ENCODE measurements at places on chromosomes 4 and X.

DNA sequence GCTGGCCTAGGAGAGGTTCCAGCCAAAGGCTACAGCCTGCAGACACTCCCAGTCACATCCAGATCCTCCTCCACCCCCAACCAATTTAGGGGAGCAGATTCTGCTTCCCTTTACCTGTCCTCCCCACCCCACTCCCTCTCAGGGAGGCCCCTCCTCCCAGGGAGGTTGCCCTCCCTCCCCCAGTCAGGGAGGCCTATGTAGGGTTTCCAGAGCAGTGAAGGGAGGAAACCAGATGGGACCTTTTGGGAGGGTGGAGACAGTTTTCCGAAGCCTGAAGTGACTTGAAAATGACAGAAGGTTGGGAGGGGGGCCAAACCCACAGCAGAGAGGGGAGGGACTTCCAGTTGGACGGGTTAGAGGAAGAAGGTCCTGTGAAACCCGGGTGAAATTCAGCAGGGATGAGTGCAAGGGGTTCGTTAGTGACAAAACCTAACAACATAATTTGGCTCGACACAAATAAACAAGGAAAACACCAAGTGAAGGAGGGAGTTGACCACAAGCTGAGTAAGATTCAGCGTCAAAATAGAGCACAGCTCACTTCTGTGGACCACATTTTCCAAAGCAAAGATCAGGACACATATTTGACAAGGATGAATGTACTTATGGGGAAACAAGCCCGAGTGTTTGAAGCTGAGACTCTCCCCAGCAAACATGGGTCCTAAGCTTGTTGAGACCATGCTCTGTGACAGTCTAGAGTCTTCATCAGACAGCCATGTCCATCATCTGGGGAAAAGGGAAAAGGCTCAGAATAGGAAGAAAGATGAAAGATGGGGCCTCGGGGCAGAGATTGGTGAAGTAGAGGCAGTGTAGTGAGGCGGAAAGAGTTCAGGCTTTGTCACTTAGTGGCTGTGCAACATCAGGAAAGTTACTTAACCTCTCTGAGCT lies 46.4 kb downstream of the PRPS1 start:
- DNase-seq, result no peak

DNA sequence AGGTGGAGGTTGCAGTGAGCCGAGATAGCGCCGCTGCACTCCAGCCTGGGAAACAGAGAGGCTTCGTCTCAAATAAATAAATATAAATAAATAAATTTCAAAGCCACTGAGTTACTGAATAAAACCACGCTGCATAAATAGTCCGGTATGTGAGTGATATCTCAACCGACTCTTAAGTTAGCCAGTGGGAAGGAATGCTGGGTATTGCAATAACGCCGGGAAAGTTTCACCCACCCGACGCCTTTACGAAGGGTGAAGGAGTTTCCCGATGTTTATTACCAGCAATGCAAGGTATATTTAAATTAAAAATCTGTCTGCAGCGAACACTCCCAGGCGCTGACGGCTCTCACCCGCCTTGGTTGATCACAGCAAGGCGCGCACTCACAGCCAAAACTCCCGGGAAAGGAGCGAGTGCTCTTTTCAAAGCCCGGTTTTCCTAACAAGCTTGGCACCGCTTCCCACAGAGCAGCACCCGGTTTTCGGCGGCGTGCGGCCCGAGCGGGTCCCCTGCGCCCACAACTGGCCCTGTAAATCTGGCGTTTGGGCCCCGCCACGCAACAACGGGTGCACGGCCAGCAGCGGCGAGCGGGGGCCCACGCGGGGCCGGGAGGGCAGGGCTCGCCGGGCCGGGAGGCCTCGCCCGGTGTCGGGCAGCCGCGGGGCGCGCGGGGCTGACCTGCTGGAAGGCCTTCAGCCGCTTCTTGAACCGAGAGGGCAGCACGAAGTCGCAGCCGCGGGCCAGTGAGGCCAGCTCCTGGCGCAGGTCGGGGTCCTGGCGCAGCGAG lies 13.7 kb downstream of the PPP2R3B start:
- DNase-seq, result no peak

GRCh38 chrX:47283015-47283771 lies 50.4 kb downstream of the USP11 start:
- DNase-seq, result peak; percentile 26

DNA sequence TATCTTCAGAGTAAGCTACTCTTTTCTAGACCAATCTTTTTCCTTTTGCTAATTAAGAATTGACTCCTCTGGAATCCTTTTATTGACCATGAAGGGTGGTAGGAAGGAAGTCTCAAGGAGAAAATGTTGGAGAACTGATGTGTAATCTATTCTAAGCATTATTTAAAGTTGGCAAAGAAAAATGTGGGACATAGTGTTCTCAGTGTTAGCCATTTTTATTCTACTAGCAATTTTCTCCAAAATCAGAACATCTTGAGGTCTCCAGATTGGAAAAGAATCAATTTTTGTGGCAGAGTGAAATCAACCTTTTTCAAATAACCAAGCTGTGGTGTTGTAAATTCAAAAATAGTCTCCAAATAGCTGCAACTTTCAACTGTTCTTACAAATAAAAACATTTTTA lies 18.4 kb upstream of the DMP1 start:
- DNase-seq, result no peak

GRCh38 chr4:137635601-137636000 lies 103.3 kb upstream of the PCDH18 start:
- no peak for DNase-seq

GRCh38 chr4:177066746-177067145 lies 242.9 kb upstream of the NEIL3 start:
- DNase-seq, result no peak

- DNase-seq, result no peak
Measured at GRCh38 chrX:109472939-109473735, 8.7 kb downstream of the GUCY2F start.

DNA sequence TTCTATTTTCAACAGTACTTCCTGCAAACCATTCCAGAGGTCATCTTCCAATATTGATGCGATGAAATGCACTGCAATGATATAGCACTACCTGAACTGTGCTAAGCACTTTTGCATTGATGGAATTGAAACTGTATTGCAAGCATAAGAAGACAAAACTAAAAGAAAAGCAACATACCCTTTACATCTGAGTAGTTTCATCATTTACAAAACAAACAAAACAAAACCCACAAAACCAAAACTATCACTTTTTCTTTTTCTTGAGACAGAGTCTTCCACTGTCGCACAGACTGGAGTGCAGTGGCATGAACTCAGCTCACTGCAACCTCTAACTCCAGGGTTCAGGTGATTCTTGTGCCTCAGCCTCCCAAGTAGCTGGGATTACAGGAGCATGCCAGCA lies 120.1 kb upstream of the NAP1L5 start:
- no peak for DNase-seq

- DNase-seq, result no peak
Measured at GRCh38 chr4:121675715-121676114, 21.1 kb downstream of the ANXA5 start.

- DNase-seq, result no peak
Measured at GRCh38 chr4:2651998-2652397, 104.1 kb downstream of the TNIP2 start.

- no peak for DNase-seq
Measured at GRCh38 chr4:150619042-150619441, 37.1 kb downstream of the MAB21L2 start.

- DNase-seq, result no peak
Measured at GRCh38 chrX:23896981-23897380, 10.8 kb downstream of the APOO start.

DNA sequence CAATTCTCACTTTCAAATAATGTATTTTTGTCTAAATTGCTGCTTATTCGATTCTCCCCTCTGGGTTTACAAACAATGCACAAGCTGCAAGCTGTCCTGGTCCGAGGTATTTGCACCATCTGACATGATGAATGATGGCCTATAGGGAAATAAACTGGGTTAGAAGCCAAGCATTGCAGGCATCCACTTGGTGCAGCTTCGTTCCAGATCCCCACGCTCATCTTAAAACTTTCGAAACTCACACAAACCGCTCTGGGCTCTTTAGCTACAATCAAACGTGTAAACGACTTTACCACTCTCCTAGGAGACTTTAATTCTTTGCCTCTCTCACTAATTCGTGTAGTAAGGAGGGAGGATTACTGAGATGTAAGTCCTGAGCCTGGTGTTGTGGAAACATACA lies 19.0 kb downstream of the PHKA2 start:
- DNase-seq, result no peak

DNA sequence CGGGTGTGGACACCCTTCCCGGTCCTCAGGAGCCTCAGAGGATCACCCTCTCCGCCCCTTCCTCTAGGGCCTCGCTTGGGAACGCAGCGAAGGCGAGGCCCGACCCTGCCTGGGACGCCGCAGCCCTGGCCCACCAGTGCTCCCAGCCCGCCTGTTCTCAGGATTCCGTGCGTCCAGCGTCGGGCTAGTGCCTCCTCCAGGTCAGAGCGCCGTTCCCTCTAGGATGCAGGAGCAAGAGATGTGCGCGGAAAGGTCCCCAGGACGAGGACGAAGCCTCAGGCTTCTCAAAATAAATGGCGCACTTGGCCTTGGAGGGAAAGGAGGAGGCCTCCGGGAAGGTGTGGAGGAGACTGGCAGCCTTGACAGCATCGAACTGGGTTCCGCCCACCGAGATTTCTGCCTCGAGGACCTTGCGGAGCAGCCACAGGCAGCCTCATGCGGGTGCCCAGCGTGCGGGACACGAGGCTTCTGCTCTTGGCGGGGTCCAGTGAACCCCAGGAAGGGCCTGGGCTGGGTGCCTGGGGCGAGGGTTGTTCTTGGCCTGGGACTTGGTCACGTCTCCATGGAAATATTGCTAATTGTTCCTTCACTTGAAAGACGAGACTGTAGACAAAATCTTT lies 35.1 kb downstream of the PITX2 start:
- DNase-seq, result no peak

DNA sequence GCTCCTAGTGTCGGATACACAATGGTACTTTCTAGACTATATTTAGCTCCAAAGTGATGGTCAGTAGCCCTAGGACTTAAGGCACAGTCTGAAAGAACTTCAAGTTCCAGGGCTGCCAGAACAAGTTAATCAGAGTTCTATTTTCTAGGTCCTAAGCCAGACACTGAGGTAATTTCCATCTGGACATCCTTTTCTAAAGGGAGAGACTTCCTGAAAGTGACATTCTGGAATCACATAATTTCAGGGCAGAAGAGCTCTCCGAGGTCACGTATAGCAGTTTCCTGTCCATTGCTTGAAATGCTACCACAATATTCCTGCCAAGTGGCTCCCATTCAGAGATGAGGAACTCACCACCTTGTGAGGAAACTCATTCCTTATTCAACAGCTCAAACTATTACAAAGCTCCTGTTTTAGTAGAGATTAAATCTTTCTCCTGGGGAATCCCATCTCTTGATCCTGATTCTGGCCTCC lies 117.9 kb downstream of the COL25A1 start:
- DNase-seq, result no peak

GRCh38 chr4:95415346-95415771 lies 133.4 kb downstream of the UNC5C start:
- DNase-seq, result no peak

DNA sequence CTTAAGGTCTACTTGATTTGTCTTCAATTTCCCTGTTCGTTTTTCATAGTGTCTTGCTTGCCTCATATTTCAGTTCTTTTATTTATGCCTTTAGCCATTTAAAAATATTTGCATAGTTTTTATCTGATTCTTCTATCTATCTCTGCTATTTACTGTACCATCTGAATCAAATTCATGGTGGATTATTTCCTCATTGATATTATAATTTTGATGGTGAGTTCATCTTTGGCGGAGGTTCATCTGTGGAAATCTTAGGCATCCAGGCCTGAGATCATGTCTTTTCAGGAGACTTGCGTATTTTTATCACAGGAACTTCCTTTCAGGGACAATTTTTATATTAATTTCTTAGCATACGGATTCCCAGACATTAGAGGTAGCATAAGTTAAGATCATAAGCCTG lies 275.2 kb downstream of the STPG2 start:
- no peak for DNase-seq

DNA sequence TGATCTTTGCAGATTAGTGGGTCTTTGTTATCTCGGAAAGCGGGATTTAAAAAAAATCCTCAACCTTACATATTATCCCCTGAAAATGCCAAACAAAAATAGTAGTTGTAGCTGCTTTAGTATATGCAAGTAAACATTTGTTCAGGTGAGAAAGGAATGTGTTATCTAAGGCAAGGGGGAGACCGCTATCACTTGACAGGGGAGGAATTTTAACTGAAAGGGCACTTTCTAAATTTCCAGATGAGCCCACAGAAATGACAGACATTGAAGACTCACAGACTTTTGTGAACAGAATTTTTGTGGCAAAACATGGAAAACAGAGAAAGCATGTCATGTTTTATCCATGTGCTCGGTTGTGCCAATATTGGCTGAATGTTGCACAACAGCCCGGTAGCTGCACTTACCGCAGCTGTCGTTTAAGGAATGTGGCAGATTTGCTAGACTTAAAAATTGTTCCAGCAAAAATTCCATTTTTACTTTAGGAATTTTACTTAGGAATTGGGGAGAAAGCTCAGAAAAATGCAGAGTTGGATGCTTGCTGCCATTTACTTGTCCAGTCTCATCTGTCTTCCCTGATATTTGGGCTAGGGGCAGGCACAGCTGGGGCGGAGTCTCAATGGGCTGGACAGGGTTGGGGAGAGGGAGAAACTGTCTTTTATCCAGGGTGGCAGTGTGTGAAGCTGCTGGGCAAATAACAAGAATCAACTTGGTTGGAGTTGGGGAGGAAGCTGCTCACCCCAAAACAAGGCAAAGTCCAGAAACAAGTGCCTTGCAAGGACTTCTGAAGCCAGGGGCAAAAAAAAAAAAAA lies 94.6 kb upstream of the RPS6KA3 start:
- no peak for DNase-seq

DNA sequence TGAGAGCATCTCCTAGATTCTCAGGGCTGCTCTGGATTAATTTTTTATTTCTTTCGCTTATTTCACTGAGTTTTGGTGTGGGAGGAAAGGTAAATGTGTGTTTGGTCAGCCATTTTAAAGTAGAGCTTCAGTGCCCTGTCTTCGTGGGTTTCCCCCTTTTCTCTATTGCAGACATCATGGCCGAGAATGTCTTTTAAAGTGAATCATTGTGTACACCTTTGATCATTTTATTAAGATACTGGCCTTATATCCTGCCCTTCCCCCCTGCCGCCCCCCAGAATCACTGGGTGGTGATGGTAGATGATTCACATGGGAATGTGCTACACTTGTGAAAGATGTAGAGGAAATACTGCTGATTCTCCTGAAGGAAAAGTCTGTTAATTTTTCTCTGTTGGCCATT lies 23.8 kb downstream of the CDKL5 start:
- DNase-seq, result no peak

GRCh38 chr4:162456106-162456505 lies 292.3 kb upstream of the FSTL5 start:
- no peak for DNase-seq

GRCh38 chr4:41212616-41213203 lies 1.6 kb downstream of the APBB2 start:
- DNase-seq, result peak; percentile 3

- DNase-seq, result no peak
Measured at GRCh38 chr4:26717332-26717731, 133.4 kb downstream of the TBC1D19 start.

Data from NCI-H345 (cell line).